ENCODE measurements at places on chromosomes 16 and 17.
A peak's percentile ranks its signal among the peaks of the same experiment; 100 is the strongest.

DNA sequence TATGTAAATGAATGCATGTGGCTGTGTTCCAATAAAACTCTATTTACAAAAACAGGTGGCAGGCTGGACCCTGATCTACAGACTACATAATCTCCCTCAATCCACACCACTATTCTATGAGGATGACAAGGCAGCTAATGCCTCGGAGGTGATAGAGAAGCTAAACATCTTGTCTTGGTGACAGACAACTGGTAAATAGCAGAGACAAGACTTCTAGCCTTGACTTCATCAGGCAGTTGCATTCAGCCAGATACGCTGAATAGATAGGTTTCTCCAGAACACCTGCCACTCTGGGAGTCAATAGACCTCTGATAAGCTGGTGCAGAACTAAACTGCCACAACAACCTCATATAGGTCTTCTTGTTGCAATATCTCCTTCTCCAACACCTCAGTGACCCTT, 3.3 kb downstream of the ATPAF2 start:
- no peak for DNase-seq

DNA sequence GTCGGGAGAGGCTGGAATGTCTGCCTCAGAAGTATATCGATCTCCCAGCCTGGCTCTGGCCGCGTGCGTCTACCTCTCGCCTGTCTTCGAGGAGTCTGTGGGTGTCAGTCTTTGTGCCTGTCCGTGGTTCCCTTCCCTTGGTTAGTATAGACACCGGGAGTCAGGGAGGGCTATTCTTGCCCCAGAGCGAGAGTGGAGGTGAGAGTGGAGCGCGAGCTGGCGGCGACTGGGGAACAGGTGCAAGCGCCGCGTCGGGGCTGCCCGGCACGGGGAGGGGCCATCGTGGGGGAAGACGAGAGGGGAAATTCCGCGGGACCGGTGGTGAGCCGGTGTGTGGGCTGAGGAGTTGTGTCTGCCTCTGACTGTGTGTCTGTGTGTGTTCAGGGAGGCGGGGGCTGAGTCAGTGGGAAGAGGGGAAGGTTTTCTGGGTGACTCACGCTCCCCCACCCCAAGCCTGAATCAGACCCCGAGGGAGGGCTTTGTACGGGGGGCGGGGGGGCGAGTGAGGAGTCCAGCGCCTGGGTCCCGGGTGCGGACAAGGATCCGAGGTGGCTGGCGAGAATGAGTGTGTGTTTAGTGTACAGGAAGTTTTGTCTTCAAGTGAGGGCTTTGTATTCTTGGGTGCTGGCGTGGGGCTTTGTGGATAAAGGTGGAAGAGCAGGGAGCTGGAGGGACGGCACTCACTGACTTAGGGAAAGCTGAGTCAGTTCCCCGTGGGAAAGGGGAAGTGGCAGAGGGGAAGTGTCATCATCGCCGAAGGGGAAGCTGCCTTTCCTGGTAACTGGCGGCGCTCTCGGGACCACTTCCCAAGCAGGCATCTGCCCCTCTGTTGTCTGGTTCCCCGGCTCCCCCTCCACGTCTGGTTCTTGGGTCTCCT, 8.6 kb downstream of the KDM6B start:
- DNase-seq, result peak; percentile 90

GRCh38 chr16:50956637-50957036, 194.4 kb downstream of the SALL1 start:
- DNase-seq, result no peak

DNA sequence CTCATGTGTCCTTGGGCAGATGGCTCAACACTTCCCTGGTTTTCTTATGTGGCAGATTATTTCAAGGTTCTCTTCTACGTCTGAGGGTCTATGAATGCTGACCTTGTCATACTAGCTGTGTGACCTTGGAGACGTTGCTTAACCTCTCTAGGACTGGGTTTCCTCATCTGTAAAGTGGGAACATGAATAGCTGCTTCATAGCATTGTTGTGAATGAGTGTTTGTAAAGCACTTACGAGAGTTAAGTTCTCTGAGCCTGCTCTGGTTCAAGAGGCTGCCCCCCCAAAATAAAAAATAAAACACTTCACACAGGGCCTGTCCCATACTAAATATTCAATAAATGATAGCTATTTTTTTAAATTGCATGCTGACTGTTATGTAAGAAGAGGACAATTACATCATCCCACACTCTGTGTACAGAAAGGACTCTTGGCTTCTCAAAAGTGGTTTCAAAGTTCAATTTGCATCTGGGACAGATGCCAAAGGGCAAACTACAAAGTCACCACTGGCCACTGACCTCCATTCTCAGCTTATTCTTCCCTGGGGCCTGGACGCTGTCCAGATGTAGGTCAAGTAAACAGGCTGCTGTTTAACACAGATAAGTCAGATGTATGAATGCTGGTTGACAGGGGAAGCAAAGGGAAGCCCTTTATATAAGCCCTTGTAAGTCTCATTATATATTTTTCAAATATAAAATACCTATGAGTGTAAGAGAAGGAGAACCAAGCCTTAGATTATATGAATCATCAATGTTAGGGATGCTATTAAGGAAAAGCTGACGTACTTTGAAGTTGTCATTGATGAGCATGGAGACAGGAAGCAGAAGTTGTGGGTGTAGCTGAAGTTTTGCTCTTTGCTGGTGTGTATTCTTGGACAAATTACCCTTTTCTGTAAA, 15.4 kb upstream of the NDEL1 start:
- peak; percentile 87 for DNase-seq

- DNase-seq, result no peak
Measured at GRCh38 chr17:7403727-7403976, 245 bp downstream of the TMEM256 start.

- no peak for DNase-seq
Measured at GRCh38 chr17:64001763-64002529, 3.8 kb downstream of the PRR29 start.

GRCh38 chr16:30054959-30055553, 10.5 kb upstream of the ALDOA start:
- DNase-seq, result no peak

- DNase-seq, result no peak
Measured at GRCh38 chr16:72875291-72876031, 172.5 kb downstream of the ZFHX3 start.

GRCh38 chr16:9996221-9996620, 186.0 kb downstream of the GRIN2A start:
- no peak for DNase-seq

GRCh38 chr17:70040336-70040735, 34.7 kb upstream of the KCNJ16 start:
- peak; percentile 86 for DNase-seq

DNA sequence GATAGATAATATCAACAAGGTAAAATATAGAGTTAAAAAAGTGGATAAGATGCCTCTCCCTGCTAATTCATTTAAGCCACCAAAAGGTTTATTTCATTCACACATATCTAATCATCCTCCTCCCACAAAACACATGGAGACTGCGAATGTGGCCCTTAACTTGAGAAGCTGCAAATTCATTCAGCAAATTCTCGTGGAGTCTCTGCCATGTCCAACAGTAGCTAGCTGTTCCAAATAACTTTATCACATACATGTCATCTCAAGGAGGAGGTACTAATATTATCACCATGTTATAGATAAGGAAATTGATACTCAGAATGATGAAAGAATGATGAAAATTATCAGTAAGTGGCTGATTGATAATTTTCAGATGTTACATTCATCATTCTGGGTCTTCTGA, 950.2 kb downstream of the CDH11 start:
- DNase-seq, result no peak

DNA sequence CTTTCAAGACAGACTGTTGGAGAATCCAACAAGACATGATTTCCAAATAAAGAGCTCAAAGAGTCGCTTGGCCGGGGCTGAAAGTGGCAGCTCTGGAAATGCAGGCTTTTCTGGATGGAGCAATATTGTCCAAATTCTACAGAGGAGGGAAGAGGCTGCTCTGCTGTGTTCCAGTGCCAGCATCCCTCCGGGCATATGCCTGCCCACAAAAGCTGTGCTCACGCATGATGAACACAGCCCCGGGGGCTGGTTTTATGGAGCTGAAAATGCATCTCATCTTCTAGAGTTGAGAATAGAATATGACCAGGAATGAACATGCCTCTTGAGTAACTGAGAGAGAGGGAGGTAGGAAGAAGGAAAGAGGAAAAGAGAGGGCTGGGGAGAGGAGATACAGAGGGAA, 74.7 kb upstream of the TOX3 start:
- DNase-seq, result no peak

DNA sequence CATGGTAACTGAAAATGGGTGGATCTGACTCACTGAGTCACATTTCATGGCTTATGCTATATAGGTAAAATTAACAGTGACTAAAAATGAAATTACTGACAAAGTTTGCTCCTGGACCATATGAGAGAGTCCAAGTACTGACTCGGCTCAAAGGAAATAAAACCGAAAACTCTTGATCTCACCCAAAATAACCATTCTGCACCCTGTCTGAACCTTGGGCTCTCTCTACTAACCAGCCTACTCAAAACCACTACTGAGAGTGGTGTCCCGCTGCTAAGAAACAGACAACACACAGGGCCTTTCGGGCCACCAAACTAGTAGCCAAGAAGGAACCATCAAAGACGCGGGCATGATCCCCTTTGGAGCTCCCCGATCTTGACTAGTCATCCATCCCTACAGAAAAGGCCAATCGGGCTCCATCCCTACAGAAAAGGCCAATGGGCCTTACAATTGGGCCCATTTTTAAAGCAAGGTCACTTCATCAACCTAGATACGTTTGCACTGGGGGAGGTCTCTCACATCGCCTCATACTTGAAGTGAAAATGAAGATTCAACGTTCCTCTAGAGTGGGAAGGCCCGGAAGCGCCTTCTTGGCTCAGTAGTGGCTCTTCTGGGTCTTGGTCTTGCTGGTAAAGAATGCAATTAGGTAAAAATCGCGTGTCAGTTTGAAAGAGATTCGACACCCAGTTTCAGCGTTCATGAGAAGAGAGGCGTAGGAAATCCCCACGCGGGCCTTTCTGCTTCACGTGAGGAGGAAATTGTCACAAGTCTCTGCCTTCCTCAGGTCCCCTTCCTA, 720 bp upstream of the ZPBP2 start:
- DNase-seq, result no peak

GRCh38 chr16:9260666-9261065, 169.2 kb downstream of the HAPSTR1 start:
- no peak for DNase-seq

DNA sequence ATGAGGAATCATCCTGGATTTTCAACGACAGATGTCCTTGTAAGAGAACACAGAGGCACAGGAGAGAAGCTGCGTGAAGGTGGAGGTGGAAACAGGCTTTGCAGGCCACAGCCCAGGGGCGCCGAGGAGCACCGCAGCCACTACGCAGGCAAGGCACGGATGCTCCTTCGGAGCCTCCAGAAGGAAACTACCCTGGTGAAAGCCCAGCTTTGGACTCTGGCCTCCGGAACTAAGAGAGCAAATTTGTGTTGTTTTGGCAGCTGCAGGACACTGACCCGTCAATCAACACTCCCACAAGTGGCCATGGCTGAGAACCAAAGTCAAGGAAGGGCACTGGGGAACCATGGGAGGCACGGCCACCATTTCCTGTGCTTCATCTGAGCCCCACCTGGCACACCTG, 3.4 kb downstream of the ARL16 start:
- DNase-seq, result no peak

DNA sequence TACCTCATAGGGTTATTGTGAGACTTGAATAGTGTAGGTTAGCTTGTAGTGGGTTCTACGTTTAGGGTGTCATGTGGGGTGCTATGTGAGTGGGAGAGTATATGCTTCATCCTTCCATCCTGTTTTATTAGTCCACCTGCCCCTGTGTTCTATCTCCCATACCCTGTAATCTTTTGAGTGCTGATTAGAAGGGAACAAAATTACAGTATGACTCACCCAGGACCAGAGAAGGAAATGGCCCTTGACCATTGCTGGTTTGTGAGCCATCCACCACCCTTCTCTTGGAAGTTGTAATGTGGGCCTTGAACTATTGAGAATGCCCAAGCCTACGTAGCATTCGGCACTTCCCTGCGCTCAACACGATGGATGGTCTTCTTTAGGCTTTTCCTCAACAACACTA, 17.1 kb downstream of the SAP30BP start:
- DNase-seq, result no peak

GRCh38 chr16:65876624-65877023, 489.9 kb upstream of the CDH5 start:
- no peak for DNase-seq

DNA sequence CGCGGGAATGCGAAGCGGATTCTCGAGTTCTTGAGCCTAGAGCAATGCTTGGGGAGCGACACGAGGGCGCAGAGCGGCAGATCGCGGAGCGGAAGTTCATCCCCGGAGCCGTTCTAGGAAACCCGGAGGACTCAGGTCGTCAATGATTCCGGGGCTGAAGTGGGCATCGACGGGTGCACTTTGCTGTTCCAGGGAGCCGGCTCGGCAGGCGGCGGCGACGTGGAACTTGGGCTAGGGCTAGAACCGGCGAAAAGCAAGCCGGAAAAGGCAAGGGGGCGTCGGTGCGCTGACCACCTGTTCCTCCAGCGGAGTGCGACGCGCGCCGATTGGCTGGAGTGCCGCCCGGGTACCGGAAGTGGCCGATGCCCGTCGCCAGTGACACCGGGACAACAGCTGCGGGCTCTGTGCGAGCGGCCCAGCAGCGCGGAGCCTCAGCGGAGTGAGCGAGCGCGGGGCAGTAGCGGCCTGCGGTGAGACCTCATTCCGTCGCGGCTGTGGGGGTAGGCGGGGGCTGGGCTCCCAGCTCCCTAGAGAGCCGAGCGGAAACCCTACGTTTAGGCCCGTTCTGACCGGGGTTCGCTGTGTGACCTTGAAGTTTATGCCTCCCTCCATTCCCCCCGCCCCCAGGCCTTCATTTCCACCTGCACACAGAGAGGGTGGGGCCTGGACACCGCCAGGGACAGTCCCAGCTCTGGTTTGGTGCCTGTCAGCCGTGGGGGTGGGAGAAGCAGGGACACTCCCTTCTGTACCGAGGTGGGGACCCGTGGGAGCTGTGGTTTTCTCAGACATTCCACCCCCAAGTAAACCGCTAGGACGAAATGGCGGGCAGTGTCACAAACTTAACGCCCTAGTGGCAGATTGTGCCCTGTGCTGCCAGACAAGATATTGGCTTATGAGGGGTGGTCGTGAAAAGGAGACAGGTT, at the start of gene ZFP3:
Gene ZFP3 (plus strand): TSS at position 362 of the 923 bp plus-strand sequence. CDS start 13,038 bp downstream, outside the sequence.
- DNase-seq, result peak; percentile 43

DNA sequence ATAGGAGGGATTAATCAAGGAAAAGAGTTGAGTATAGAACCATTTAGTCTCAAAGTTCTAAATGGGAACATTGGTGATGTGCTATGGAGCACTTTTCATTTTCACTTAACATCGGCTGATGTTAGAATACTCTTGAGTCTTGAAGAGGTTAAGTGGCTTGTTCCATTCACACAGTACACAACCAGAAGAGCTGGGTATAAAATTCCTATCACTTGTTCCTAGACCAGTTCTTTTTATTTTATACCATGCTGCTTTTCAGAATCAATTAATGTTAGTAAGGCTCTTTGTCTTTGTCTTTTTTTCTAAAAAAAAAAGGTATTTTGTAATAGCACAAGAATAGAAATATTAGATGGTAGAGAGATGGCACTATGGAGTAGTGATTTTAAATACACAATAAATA, 1.7 kb upstream of the KRTAP1-1 start:
- no peak for DNase-seq

DNA sequence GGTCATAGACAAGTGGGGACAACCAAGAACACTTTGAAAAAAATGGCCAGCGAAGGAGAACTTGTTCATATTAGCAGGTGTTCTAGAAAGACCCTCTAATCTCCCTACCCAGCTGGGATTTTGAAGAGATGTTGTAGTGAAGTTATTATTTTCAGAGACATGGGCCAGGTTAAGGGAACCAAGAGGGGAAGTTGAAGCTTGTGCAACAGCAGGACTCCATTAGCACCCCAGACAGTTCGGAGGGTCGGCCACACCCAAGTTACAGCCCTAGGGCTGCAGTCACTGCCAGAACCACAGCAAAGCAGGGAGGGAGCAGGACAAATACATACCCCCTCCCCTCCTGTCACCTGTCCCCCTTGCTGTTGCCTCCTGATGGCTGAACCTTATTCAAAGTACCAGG, 42.3 kb downstream of the WSB1 start:
- DNase-seq, result no peak

Data from pulmonary artery endothelial cell (primary cell).